ENCODE measurements at places on chromosomes 3 and 15.

DNA sequence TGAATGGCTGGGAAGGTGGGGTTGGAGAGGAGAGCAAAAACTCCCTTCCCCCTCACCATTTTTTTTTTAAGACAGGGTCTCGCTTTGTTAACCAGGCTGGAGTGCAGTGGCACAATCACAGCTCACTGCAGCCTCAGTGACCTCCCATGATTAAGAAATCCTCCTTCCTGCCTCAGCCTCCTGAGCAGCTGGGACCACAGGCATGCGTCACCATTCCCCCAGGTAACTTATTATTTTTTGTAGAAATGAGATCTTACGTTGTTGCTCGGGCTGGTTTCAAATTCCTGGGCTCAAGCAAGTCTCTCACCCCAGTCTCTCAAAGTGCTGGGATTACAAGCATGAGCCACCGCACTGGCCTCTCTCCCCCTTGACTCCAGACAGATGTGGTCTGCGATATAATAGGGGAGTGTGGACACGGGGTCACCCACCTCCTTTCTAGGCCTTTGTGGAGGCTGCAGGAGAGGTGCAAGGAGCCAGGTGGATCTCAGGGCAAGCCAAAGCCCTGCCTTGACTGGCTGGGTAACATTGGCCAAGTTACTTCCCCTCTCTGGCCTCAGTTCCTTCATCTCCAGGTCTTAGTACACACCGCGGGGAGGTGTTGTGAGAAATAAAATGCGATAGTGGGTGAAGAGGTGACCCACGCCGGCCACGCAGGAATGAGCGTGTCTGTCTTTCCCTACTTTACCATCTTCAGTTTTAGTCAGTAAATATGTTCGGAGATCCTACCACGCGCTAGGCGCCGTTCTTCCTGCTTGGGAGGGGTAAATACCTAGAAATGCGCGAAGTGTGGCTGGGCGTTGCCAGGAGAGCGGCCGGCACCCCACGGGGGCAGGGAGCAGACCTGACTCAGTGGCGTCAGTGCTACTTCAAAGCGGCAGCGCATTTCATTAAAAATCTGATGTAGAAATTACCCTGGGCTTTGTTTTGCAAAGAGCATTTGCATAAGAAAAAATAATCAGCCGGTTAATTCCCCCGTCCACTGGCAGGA, 20.2 kb upstream of the CORO2B start:
- DNase-seq, result no peak

- no peak for DNase-seq
Measured at GRCh38 chr15:87439090-87439489, 817.4 kb downstream of the NTRK3 start.

- DNase-seq, result no peak
Measured at GRCh38 chr3:179321668-179322285, 1.1 kb upstream of the ZNF639 start.

- no peak for DNase-seq
Measured at GRCh38 chr15:57589754-57590153, 1.9 kb upstream of the MYZAP start.

DNA sequence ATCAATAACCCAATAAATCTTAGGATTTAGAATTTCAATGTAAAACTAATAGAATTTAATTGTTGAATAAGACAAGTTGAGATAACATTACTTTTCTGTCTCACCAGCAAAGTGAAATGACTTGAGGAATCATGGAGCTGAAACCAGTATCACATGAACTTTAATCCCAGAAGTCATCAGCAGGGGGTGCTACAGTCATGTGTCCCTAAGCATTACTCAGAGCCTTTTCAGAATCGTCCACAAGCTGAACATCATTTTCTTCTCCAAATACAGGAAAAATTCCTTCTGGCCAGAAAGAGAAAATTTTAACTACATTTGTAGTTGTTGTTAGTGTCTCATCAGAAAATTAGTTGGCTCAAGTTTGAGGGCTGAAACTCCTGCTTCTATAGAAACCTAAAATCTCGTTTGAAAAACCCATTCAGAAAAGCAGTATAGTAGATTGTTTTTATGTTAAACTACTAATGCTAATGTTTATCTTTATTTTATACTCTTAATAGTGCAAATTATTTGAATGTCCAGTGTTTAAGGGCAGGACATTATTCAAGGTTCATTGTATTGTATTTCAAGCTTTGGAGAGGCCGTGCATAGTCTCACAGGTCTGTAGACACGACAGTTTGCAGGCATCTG, 384.1 kb downstream of the PLOD2 start:
- DNase-seq, result no peak

- DNase-seq, result no peak
Measured at GRCh38 chr3:142968319-142969025, 5.0 kb upstream of the PAQR9 start.

DNA sequence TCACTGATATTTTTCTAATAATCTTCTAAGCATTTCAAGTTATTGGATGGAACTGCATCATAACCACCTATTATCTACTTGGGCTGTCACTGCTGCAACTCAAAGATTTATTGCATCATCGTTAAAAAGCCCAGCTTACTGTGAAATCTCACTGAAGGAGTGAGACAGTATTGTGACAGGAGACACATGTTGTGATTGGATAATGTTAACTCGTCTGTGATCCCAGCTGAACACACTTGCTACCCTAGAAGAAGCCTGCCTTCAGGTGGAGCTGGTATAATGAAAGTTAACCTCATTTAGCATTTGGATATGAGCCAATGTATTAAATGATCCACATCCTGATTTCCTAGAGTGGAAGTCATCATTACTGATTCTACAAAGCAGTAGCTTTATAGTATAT, 138.1 kb downstream of the MAP2K5 start:
- no peak for DNase-seq

DNA sequence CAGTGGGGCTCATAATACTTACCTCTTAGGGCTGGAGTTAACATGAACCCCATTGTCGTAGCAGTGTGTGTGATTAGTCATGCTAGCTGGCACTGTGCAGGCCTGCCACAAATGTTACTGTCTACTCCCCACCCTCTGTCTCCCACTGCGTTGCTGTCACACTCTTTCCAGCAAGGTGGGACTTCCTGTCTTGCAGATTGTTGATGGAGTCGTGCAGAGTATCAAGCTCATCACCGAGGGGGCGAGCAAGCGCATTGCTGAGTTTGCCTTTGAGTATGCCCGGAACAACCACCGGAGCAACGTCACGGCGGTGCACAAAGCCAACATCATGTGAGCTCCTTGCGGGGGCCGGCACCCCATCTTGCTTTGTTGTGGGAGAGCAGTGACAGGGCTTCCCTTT, 12.9 kb downstream of the IDH3A start:
- DNase-seq, result peak; percentile 84

- DNase-seq, result peak; percentile 24
Measured at GRCh38 chr3:128383316-128384235, 83.1 kb downstream of the DNAJB8 start.

DNA sequence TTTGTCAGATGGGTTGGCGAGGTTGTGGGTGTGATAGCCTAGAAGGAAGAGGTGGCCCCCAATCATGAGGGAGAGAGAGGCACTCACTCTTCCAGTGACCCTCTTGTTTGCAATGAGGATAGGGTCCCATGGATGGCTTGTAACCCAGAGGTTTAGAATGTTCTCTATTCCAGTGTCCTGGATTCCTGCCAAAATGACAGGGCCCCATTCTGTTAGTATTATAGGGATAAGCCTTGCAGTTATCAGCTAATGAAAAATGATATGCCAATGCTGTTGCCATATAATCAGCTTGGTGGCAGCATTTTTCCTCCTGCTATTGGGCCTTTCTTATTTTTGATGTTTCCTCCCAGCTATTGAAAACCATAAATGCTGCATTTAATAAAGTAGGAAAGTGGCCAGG, 23.3 kb upstream of the SENP7 start:
- no peak for DNase-seq

DNA sequence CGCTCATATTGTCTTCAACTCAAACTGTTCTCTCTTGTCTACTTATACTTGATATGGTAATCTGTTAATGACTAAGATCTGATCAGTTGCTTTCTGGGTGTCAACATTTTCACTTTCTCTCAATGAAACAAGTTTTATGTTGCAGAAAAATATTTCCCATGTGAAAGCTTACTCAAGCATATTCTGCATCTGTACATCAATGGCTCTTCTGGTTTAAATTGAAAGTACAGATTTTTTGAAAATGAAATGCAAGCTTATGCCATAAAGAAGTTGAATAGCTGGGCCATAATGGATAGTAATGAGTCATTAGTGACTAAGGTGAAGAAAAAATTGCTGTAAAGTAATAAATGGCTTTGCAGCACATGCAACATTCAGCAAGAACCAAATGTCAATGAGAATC, 140.7 kb downstream of the BCHE start:
- DNase-seq, result no peak

GRCh38 chr3:195040094-195040493, 230.9 kb downstream of the XXYLT1 start:
- no peak for DNase-seq
